Mesenteric fat pad (tissue), 1 donor: ENCODE measurements at places on chromosomes 11 and 22. TPM values are rescaled to one million over a fixed set of nuclear protein-coding genes. Genes with fewer than 3 reads are reported as not detected.

The FZD4 gene
- total RNA-seq = 295 TPM

The FGF4 gene
- total RNA-seq = not detected

The OR2AG1 gene
- not detected for total RNA-seq

The MAFF gene
- total RNA-seq = 101 TPM

The OR2D2 gene
- total RNA-seq = not detected

The CDC42EP1 gene
- 102 TPM for total RNA-seq
